ENCODE measurements at places on chromosomes 13 and 19.
A peak's percentile ranks its signal among the peaks of the same experiment; 100 is the strongest.

- DNase-seq, result peak; percentile 33
Observed at GRCh38 chr19:35013820-35014754, 14.0 kb downstream of the GRAMD1A start.

GRCh38 chr13:62119739-62120700 is 704.4 kb upstream of the PCDH20 start:
- DNase-seq, result no peak

DNA sequence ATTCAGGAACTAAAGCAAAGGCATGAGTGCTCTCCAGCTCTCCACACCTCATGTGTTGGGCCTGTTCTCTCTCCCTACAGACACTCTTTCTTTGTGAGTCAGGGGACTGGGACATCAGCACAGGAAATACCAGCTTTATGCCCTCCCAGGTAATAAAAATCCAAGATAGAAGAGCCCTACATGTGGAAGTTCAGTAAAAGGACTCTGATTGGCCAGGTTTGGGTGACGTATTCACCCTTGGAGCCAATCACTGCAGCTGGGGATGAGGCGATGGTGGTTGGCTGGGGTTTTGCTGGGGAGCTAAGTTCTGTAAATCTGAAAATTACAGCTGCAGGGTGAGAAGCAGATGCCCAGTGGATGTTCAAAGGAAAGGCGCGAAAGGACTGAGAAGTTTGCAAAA is 32.5 kb downstream of the CCDC70 start:
- DNase-seq, result no peak

- no peak for DNase-seq
Observed at GRCh38 chr13:66113882-66114526, 1116.1 kb downstream of the PCDH9 start.

- DNase-seq, result no peak
Observed at GRCh38 chr13:75687150-75687763, 51.1 kb downstream of the LMO7 start.

GRCh38 chr19:2246801-2247361 is 2.2 kb upstream of the AMH start:
- no peak for DNase-seq

GRCh38 chr19:32890841-32891240 is 21.3 kb upstream of the SLC7A9 start:
- no peak for DNase-seq

GRCh38 chr13:110559986-110560385 is 1.5 kb downstream of the RAB20 start:
- DNase-seq, result no peak
